ENCODE measurements at places on chromosomes 5 and 9. TPM values are rescaled to one million over a fixed set of nuclear protein-coding genes. Genes with fewer than 3 reads are reported as not detected.

PRUNE2 gene
- total RNA-seq = 63.8 TPM

MARCHF3 gene
- 5.7 TPM for total RNA-seq

CTNNAL1 gene
- 13.7 TPM for total RNA-seq

QSOX2 gene
- 21.2 TPM for total RNA-seq

- DNase-seq = no peak
These were observed 1.9 kb downstream of the PCDHGC5 start for GRCh38 chr5:141490771-141491170.

DNA sequence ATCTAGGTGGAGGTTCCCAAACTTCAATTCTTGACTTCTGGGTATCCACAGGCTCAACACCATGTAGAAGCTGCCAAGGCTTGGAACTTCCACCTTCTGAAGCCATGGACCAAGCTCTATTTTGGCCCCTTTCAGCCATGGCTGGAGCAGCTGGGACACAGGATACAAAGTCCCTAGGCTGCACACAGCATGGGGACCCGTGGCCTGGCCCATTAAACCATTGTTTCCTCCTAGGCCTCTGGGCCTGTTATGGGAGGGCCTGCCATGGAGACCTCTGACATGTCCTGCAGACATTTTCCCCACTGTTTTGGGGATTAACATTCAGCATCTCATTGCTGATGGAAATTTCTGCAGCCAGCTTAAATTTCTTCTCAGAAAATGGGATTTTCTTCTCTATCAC, 1908.0 kb downstream of the EFNA5 start:
- DNase-seq = no peak

DNA sequence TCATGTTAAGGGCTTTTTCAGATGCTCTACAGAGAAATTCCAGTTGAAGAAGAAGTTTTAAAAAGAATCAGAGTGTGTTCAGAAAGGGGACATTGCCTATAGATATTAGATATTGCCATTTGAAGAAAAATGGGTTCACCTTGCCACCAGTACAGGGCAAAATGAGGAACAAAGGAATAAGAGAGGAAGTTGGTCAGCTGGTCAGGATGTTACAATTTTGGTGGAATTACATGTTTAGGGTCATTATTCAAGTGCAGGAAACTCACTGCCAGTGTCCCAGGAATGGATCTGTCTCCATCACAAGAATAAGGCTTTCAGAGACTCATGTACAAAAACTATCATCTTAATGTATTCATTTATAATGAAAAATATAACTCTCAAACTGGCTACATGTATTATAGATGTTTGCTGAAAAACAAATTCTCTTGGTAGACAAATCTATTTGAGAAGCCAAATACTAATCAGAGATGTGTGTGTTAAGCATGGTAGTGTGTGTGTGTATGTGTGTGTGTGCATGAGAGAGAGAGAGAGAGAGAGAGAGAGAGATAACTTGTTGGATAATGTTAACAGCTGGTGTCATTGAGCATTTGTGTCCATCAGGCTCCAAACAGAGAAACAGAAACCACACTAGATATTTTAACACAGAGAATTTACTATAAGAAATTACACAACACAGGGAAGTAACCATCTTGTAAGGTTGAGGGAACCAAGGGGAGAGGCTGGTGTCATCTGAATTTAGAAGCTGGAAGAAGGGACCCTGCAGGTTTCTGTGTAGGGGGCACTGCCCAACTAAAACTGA, 5.0 kb upstream of the C1QTNF3 start:
- no peak for DNase-seq

DNA sequence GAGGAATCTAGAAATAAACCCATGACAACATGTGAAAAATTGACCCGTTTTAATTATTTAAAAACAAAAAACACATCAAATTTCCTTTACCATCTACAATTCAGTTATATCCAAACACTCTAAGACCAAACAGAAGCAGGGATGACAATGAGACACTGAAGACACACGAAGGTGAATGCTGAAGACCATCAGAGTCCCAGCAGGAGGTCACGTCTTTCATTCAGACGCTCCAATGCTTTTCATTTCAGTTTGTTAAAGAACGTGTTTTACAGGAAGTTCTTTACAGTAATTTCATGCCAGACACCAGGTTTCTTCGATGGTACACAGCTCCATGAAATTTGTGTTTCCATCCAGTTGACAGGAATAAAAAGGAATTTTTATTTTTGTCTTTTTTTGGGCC, 10.1 kb downstream of the RBM22 start:
- DNase-seq = no peak

GRCh38 chr5:9173281-9174048, 372.4 kb downstream of the SEMA5A start:
- no peak for DNase-seq

- no peak for DNase-seq
These were observed 375.8 kb downstream of the GADD45G start for GRCh38 chr9:89980600-89980999.

GRCh38 chr5:128799945-128800344, 165.3 kb upstream of the SLC27A6 start:
- DNase-seq = no peak

DNA sequence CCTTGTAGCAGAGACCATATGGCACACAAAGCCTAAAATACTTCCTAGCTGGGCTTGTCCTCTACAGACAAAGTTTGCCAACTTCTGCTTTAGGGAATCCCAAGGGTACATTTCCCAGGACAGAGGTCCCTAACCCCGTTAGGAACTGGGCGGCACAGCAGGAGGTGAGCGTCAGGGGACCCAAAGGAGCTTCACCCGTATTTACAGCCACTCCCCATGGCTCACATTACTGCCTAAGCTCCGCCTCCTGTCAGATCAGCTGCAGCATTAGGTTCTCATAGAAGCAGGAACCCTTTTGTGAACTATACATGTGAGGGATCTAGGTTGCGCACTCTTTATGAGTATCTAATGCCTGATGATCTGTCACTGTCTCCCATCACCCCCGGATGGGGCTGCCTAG, 88.5 kb upstream of the TRPM3 start:
- no peak for DNase-seq

DNA sequence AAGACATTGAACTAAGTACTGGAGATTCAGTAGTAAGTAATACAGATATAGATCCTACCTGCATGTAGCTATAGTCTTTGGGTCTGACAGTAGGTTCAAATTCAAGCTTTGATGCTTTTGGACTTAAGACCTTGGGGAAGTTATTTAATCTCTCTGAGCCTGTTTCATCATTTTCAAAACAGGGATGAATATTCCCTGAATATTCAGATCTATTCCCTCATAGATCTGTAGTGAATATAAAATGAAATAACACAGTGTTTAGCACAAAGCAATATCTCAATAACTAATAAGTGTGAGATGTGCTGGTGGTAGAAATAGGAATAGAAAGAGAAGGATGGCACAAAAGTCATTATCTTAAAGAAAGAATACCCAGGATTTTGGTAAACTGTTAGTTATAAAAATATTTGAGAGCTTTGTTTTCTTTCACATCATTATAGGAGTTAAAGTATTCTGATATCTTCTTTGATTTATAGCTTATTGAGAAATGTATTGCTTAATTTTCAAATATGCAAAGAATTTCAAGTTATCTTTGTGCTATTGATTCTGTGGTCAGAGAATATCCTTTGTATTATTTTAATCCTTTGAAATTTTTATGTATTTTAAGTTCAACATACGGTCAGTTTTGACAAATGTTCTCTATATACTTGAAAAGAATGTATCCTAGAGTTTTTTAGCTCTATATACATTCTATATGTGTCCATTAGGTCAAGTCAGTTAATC, 11.4 kb upstream of the RANBP3L start:
- DNase-seq = no peak

DNA sequence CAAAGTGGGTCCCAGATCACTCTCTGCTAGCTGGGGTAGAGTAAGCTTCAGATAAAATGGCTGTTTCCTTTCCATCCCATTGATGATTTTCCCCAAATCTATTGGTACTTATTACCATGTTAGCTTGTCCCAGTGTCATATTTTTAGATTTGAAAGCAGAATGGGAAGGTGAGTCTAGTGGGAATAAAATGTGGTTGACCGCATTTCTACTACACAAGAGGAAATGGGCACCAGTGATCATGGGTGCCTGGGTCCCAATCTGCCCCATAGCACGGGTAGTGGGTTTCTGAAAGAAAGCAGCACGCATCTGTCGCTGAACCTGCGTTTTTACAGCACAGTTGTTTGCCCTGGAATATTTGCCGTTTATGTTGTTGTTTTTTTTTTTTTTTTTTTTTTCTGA, 20.1 kb downstream of the DAPK1 start:
- no peak for DNase-seq

GRCh38 chr5:137278476-137278875, 220.7 kb downstream of the SPOCK1 start:
- DNase-seq = no peak

- peak; percentile 59 for DNase-seq
These were observed 168.5 kb downstream of the AUH start for GRCh38 chr9:91193087-91193657.

- DNase-seq = no peak
These were observed 1952.6 kb upstream of the WWC1 start for GRCh38 chr5:166338801-166339200.

DNA sequence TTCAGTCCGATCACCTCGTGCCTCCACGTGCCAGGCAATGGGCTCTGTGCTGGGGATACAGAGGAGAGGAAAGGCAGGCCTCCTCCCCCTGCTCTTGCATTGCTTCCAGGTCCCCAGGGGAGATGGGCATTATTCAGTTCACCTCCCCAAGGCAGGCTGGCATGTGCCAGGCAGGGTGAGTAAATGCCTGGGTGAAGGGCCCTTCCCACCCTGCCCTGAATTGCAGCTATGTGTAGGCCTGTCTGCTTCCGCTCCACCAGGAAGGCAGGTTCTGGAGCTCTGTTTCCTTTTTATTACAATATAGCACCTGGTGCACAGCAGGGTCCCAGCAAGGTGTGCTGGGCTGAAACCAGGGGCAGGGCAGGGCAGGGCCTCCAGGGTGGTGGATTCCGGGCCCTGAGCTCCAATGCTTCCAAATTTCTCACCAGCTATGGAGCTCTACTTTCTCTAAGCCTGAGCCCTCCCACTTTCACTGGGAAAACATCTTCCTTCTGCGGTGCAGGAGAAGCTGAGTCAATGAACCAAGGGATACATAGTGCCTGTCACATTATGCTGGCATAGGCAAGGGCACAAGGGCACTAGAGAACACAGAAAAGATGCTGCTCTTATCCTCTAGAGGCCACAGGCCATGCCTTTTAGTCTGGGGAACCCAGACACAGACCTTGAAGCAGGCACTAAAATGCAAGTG, 42.0 kb downstream of the SHB start:
- DNase-seq = no peak

- no peak for DNase-seq
These were observed 115.4 kb downstream of the MARCHF3 start for GRCh38 chr5:126914801-126915436.

- DNase-seq = no peak
These were observed 56.7 kb upstream of the PCA3 start for GRCh38 chr9:76707510-76707909.

GRCh38 chr5:107329850-107330249, 340.9 kb downstream of the EFNA5 start:
- DNase-seq = no peak

- DNase-seq = no peak
These were observed 123.1 kb downstream of the ADCY2 start for GRCh38 chr5:7518947-7519560.

DNA sequence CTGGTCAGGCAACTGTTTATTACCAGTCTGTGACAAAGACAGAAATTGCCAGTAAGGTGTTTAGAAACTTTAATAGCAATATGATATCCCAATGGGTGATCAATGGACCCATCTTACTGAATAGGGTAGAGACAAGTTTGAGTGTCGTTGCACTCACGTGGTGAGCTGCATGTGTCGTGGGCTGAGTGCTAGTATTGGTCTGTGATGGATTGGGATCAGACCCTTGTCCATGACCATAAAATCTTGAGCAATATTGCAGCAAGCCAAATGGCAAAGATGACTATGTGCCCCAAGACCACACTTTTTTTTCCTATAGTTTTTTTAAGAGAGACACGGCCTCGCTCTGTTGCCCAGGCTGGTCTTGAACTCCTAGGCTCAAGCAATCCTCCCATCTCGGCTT, 114.5 kb downstream of the PALM2AKAP2 start:
- DNase-seq = no peak

Measured in glutamatergic neuron (in vitro differentiated cells).